ENCODE measurements at places on chromosomes 12 and 14.

- H3K27me3 ChIP-seq, result no peaks in the 10 kb centered on the region
- no peak overlapping the region for H3K27ac ChIP-seq
- no peak overlapping the region for H3K4me3 ChIP-seq
- no peak for DNase-seq
- H3K36me3 ChIP-seq, result no peaks in the 10 kb centered on the region
- H3K4me1 ChIP-seq, result no peaks in the 10 kb centered on the region
These were observed 720.9 kb downstream of the AACS start for GRCh38 chr12:125786143-125786542.

- no peaks in the 10 kb centered on the region for H3K27me3 ChIP-seq
- no peaks in the 10 kb centered on the region for H3K36me3 ChIP-seq
- H3K27ac ChIP-seq, result no peak overlapping the region
- no peaks in the 10 kb centered on the region for H3K4me1 ChIP-seq
- no peak overlapping the region for H3K4me3 ChIP-seq
These were observed 159.2 kb upstream of the SLC38A2 start for GRCh38 chr12:46531804-46532203.

GRCh38 chr12:54294152-54294952, 6.5 kb downstream of the NFE2 start:
- H3K27me3 ChIP-seq, result no peaks in the 10 kb centered on the region
- H3K4me1 ChIP-seq, result no peaks in the 10 kb centered on the region
- DNase-seq, result peak; percentile 72
- no peak overlapping the region for H3K4me3 ChIP-seq
- no peaks in the 10 kb centered on the region for H3K36me3 ChIP-seq

- H3K27me3 ChIP-seq, result no peaks in the 10 kb centered on the region
- no peaks in the 10 kb centered on the region for H3K4me1 ChIP-seq
- no peak overlapping the region for H3K27ac ChIP-seq
- H3K36me3 ChIP-seq, result no peaks in the 10 kb centered on the region
- no peak overlapping the region for H3K4me3 ChIP-seq
- DNase-seq, result no peak
These were observed 181.7 kb upstream of the ARID2 start for GRCh38 chr12:45547822-45548221.

- no peaks in the 10 kb centered on the region for H3K27me3 ChIP-seq
- no peak overlapping the region for H3K4me3 ChIP-seq
- no peaks in the 10 kb centered on the region for H3K36me3 ChIP-seq
- H3K27ac ChIP-seq, result no peak overlapping the region
- no peak for DNase-seq
These were observed 48.9 kb downstream of the HRK start for GRCh38 chr12:116832353-116832752.

DNA sequence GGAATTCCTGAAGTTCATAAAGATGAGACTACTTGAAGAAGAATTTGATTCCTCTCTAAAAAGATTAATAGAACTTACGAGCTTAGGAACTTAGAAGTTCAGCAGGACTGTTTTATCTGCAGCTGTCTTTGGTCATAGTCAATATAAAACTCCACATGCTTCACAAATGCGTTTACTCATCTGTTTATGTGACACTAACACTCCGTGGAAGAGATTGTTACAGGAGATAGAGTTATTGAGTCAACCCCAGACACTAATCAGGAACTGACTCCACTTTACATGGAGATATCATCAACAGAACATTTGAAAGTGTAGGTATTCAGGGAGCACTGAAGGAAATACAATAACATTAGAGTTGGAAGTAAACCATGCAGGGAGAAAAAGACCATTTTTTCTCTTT, 92.8 kb downstream of the LRFN5 start:
- DNase-seq, result no peak
- H3K27me3 ChIP-seq, result no peaks in the 10 kb centered on the region
- no peak overlapping the region for H3K4me3 ChIP-seq
- no peaks in the 10 kb centered on the region for H3K36me3 ChIP-seq

DNA sequence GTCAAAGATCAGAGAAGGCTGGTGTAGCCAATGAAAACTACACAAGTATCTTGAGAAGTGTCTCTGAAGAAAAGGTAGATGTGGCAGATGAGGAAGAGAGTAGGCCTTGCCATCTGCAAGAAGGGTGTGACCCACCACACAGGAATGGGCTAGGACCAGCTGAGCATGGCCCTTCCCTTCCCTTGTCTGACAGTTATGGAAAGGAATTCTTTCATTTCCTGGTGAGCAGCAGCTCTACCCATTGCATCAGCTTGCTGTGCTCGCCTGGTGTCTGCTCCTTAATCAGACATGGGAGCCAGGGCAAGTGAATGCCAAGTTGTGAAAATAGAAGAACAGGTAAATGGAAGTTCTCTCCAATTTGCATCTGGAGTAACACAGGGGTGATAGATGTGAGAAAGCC, 145.2 kb upstream of the KRR1 start:
- H3K27me3 ChIP-seq, result no peaks in the 10 kb centered on the region
- no peak overlapping the region for H3K4me3 ChIP-seq
- H3K4me1 ChIP-seq, result no peaks in the 10 kb centered on the region
- no peak overlapping the region for H3K27ac ChIP-seq

GRCh38 chr12:69627501-69627900, 16.8 kb upstream of the LRRC10 start:
- H3K4me1 ChIP-seq, result no peaks in the 10 kb centered on the region
- no peaks in the 10 kb centered on the region for H3K27me3 ChIP-seq
- no peaks in the 10 kb centered on the region for H3K36me3 ChIP-seq

DNA sequence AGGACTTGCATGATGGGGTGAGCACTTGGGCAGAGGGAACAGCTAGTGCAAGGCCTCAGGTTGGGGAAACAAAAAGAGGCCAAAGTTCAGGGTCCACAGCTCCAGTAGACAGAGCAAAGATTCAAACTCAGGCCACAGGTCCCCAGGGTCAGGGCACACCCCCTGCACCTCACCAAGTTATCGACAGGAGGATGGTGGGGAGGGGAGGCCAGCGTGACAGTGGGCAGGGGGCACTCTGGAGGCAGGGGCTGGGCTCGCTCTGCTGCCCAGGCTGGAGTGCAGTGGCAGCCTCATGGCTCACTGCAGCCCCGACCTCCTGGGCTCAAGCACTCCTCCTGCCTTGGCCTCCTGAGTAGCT, 32.4 kb upstream of the ULK1 start:
- H3K27me3 ChIP-seq, result no peaks in the 10 kb centered on the region
- H3K27ac ChIP-seq, result no peak overlapping the region
- no peak for DNase-seq
- H3K4me1 ChIP-seq, result no peaks in the 10 kb centered on the region
- H3K4me3 ChIP-seq, result no peak overlapping the region
- no peaks in the 10 kb centered on the region for H3K36me3 ChIP-seq

- H3K36me3 ChIP-seq, result no peaks in the 10 kb centered on the region
- H3K27me3 ChIP-seq, result no peaks in the 10 kb centered on the region
- DNase-seq, result no peak
- H3K4me1 ChIP-seq, result no peaks in the 10 kb centered on the region
- H3K27ac ChIP-seq, result no peak overlapping the region
These were observed 76.5 kb downstream of the SPRING1 start for GRCh38 chr12:116661341-116661740.

DNA sequence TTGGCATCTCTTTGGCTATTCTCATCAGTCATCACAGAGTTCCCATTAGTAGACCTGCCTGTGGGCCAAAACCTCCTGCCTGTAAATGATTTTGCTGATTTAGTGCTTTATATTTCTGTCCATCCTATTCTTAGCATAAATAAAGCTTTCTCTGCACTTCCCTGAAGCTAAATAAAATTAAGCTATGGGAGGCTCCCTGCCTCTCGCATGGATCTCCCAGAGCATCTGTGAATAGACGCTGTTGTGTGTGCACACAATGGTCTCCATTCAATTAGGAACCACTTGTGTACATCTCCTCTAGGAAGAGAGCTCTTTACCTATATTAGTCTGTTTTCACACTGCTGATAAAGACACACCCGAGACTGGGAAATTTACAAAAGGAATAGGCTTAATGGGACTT, 80.4 kb downstream of the PPFIBP1 start:
- no peak overlapping the region for H3K4me3 ChIP-seq
- DNase-seq, result no peak
- peaks cover 10% of the 10 kb centered on the region for H3K4me1 ChIP-seq
- H3K36me3 ChIP-seq, result no peaks in the 10 kb centered on the region

- no peak overlapping the region for H3K27ac ChIP-seq
- no peaks in the 10 kb centered on the region for H3K27me3 ChIP-seq
- no peak overlapping the region for H3K4me3 ChIP-seq
These were observed 320.7 kb upstream of the ATP2B1 start for GRCh38 chr12:90029317-90029716.

GRCh38 chr14:50012644-50013043, 103.7 kb downstream of the VCPKMT start:
- no peak overlapping the region for H3K27ac ChIP-seq
- no peaks in the 10 kb centered on the region for H3K36me3 ChIP-seq
- H3K4me3 ChIP-seq, result no peak overlapping the region
- no peak for DNase-seq

DNA sequence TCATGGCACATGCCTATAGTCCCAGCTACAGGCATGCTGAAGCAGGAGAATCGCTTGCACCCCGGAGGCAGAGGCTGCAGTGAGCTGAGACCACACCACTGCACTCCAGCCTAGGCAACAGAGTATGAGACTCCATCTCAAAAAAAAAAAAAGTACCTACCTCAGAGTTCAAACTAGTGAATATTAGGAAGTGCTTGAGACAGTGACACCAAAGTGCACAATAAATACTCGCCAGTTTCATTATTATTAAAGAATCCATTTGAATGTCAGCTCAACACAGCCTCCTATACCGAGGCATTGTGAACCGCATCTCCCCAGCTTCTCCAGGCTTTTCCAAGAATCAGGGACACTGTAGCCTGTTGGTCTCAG, 5.0 kb downstream of the GAPDH start:
- DNase-seq, result no peak
- H3K36me3 ChIP-seq, result no peaks in the 10 kb centered on the region
- no peaks in the 10 kb centered on the region for H3K4me1 ChIP-seq
- H3K27ac ChIP-seq, result no peak overlapping the region
- H3K27me3 ChIP-seq, result peaks cover 1% of the 10 kb centered on the region

- no peak overlapping the region for H3K27ac ChIP-seq
- H3K36me3 ChIP-seq, result no peaks in the 10 kb centered on the region
- no peaks in the 10 kb centered on the region for H3K27me3 ChIP-seq
- no peaks in the 10 kb centered on the region for H3K4me1 ChIP-seq
- H3K4me3 ChIP-seq, result no peak overlapping the region
- no peak for DNase-seq
These were observed 69.2 kb upstream of the NR2C1 start for GRCh38 chr12:95142431-95143151.

DNA sequence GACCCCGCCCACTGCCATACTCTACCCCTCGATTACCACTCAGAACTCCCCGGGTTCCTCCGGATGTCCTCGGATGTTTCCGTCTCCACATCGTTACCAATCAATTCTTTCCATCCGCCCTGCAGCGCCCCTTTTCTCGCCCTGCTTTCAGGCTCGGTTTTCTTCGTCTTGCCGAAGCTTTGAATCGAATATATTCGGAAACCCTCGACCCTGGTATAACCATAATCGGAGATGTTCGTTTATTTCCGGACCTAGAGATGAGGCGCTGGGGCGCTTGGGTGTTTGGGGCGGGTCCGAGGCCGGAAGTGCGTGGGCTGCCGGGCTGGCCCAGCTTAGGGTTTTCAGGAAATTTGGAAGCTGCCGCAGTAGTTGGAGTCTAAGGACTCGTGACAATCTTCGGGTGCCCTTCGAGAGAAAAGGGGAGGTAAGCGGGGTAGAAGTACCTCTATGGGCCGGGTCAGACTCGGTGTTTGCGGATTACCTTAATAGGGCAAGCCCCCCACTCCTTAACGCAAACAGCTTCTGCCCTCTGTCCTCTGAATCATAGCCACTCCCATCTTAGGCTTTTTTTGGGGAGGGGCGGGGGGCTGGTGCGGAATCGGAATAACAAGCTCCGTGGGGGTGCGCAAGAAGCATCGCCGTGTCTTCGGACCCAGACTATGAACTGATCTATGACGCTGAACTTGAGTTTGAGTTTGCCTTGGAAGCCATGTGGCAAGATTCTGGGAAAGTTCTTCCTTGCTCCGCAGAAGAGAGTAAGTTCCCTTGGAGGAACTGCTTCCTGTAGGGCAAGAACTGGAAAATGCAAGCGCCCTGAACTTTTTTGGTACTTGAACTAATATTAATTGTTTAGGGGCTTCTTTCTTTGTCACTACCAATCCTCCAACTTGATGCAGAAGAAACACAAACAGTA, at the start of gene C14orf119:
Gene C14orf119 (plus strand): TSS at position 310 of the 913 bp plus-strand sequence. CDS start 2,154 bp downstream, outside the sequence.
- H3K27me3 ChIP-seq, result no peaks in the 10 kb centered on the region
- H3K4me1 ChIP-seq, result peaks cover 11% of the 10 kb centered on the region
- H3K27ac ChIP-seq, result peak within 1 kb of the TSS; percentile 92
- DNase-seq, result peak; percentile 100
- H3K4me3 ChIP-seq, result peak within 1 kb of the TSS; percentile 68

- H3K4me3 ChIP-seq, result no peak overlapping the region
- no peaks in the 10 kb centered on the region for H3K27me3 ChIP-seq
- no peak overlapping the region for H3K27ac ChIP-seq
- no peak for DNase-seq
- no peaks in the 10 kb centered on the region for H3K4me1 ChIP-seq
These were observed 410.6 kb upstream of the SOX5 start for GRCh38 chr12:24360057-24360456.

GRCh38 chr12:80189241-80189640, 89.9 kb downstream of the OTOGL start:
- no peak overlapping the region for H3K4me3 ChIP-seq
- H3K27ac ChIP-seq, result no peak overlapping the region
- no peaks in the 10 kb centered on the region for H3K36me3 ChIP-seq
- H3K27me3 ChIP-seq, result no peaks in the 10 kb centered on the region
- DNase-seq, result no peak
- H3K4me1 ChIP-seq, result no peaks in the 10 kb centered on the region

Data from aorta (tissue), 5 donors.